ENCODE measurements at places on chromosomes 6 and 20. TPM values are rescaled to one million over a fixed set of nuclear protein-coding genes. Genes with fewer than 3 reads are reported as not detected.

WASF1 gene
- 12.9 TPM for total RNA-seq

DNA sequence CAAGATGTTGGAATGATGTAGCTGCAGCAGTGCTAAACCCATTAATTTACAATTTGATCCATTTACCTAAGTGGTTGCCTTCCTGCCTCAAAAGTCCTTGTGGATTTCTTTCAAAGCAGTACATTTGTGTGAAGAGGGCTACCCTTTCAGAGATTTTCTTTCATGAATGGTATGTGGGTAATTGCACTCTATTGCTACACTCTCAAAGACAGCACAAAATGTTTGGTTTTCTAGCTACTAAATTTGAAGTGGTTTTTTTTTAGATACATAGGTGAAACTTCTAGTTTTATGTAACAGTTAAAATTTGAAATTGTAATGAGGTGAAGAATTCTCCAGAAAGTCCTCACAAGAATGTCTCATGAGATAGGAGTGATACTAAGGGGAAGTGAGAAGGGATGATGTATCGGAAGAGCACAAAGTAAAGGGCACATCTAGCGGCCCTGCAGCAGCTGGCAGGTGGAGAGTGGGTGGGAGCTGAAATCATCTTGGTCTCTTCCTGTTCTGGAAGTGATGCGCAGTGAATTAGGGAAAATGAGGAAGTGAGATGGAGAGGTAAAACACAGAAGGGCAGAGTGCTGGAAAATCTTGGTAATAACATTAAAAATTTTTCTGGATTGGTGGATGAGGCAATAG, 236.8 kb upstream of the MAN1A1 start:
- DNase-seq: no peak

DNA sequence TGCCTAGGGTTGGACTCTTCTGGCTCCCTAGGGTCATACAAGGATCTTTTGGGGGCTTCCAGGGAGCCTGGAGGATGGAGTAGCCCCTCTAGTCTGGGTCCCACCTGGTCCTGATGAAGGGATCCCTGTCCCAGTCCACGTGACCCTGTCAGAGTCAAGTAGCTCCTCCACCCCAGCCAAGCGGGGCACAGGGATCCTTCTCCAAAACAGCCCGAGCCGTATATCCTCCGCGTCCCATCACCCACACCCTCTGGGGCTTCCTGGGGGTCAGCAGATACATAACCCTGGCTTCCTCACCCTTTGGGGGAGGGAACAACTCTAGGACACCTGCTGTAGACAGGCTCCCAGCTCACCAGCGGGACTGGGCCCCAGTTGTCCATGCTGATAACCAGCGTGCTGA, 28.0 kb downstream of the BPIFB1 start:
- no peak for DNase-seq

DNA sequence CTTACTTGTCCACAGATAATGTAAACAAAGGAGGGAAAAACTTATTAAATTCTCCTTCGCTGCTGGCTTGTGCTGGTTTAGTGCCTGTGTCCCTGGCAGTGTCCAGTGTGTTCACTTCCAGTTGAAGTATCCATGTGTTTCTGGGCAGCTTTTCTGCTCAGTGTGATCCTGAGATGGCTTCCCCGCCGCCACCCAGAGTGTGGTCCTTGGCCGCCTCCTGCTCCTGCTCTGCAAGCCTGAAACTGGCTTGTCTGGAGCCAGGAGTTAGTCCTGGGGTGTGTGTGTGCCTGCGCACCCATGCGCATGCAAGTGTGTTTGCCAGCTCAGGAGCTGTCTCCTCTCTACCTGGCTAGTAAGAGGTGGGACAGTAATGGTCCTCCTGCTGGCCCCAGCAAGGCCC, 7.2 kb downstream of the BTBD3 start:
- DNase-seq: no peak

DNA sequence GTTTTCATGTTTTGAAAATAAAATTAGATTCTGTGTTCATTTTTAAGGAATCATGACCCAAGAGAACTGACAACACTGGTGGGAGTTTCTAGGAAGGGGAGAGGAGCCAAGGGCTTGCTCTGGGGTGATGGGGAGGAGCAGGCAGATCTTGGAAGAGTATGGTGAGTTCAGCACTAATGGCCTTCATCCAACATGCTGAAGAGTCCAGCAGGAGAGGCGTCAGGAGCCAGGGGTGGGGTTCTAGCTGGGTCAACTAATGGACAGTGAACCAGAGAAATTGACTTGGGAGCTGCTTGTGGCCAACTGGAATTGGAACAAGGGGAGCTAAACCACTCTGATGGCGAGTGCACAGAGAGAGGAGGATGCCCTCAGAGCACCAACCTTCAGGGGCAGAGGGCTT, 107.1 kb downstream of the MRPL14 start:
- no peak for DNase-seq

TRIM40 gene
- not detected for total RNA-seq

All from H4 (cell line).